ENCODE measurements at places on chromosomes 16 and 17.
A peak's percentile ranks its signal among the peaks of the same experiment; 100 is the strongest.

DNA sequence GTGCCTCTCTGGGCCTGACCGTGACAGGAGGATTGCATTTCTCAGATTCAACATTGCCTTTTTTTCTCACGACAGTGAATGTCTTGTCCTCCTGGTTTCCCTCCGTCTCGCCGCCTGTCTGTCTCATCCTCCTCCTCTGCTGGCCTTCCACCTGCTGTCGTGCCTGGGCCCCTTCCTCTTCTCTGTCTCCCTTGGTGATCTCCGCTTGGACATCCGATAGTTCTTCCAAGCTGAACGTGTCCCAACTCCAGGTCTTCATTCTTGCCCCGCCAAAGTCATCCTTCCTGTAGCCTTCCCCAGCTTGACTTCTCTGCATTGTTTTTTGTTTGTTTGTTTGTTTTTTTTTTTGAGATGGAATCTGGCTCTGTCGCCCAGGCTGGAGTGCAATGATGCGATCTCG is 79.4 kb downstream of the RAP1GAP2 start:
- no peak for DNase-seq

DNA sequence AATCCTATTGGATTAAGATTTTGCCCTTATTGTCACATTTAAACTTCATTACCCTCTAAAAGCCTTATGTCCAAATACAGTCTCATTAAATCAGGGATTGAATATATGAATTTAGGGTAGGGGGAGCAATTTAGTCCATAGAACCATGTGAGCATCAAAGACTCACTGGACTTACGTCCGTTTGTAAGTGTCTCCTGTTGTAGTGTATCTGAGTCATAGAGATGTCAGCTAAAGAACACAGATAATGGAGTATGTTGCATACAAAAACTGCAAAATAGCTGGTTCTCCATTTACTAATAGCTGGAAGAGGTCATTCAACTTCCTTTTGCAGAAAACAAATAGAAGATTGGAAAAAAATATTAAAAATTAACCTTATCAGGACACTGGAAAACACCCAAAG is 599.1 kb upstream of the SOX9 start:
- no peak for DNase-seq

DNA sequence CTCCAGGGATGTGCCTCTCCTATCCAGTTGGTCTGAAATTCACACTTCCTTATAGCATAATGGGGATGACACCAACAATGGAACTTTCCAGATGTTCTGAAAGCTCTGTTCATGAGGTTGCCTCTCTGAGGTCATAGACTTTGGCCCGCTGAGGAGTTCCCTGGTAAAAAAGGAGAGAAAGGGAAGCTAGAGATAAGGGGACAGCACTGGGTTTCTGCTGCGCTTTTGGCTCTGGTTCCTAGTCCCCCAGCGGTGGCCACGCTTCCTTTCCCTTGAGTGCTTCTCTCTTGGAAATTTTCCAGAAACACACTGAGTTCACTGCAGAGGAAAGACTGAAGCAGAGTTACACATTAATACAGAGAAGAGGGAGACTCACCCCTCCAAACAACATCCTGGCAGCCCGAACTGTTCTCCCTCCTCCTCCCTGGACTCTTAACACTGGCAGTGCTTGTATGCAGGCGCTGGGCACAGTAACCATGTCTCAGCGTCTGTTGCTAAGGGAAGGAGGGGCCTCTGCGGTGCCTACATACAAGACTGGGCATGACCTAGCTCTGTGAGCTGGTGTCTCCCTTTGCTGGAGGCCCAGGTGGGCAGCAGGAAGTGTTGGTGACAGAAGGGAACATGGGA is at the start of gene DNAH3:
TSS of gene DNAH3 (minus strand) at position 472 of the 627 bp plus-strand sequence. CDS start 527 bp downstream, outside the sequence.
- no peak for DNase-seq

DNA sequence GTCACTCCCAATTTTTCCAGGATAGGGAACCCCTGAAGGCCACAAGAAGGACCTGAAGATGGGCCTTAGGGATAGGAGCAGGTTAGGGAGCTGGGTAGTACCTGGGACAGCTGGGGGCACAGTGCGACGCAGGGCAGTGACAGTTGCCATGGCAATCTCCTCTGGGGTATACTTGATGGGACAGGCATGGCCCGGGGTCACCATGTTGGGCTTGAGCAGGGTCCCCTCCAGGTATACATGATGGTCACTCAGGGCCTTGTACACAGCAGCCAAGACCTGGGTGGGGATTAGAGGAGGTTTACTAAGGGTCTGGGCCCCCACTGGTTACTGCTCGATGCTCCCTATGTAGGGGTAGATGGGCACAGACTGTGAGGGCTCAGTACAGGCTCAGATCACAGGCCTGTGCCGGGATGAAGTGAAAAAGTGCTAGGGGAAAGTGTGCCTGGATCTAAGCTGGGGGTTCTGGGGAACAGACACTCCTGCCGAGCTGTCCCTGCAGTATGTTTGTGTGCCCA is 2.7 kb downstream of the ALDOC start:
- DNase-seq, result no peak

GRCh38 chr16:85415196-85416090 is 197.7 kb upstream of the GSE1 start:
- DNase-seq, result peak; percentile 2

GRCh38 chr17:31392856-31393748 is 1.6 kb downstream of the RAB11FIP4 start:
- DNase-seq, result no peak

DNA sequence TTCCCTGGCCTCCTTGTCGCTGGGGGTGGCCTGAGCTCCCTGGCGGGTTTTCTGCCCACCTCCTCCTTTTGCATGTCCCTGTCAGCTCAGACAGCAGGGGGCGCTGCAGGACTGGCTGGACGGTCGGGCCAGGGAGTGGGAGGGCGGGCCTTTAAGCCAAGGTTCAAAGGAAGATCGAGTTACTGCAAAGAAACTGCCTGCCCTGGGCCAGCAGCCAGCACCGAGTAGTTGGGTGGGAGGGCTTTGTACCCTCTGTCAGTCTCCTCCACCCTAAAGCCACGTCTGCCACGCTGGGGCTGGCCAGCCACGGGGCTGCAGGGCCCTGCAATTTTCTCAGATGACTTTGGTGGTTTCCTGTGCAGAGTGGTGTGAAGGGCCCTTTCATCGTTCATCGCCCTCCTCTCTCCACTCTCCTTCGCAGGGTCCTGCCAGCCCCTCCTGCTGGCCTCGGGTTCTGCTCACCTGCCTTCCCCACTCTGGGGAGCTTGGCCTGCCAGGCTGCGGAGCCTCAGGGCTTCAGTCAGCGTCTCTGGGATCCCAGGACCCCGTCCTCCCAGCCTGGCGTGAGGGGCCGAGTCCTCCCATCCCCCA is 12.3 kb downstream of the GPR142 start:
- peak; percentile 86 for DNase-seq

DNA sequence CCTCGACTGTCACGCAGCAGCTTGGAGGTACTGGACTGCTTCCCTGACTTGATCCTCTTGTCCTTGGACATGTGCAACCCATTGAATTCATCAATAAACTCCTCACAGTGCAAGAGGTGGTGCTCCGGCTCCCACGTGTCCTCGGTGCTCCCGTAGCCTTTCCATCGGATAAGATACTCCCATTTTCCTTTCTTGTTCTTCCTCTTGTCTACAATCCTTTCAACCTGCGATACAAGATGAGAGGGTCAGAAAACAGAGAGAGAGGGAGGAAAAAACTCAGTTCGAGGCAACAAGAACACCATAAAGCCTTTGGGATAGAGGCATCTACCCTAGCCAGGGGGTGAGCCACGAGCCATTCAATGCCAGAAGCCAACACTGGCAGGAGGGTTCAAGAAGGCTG is 119.5 kb downstream of the CDYL2 start:
- DNase-seq, result no peak

DNA sequence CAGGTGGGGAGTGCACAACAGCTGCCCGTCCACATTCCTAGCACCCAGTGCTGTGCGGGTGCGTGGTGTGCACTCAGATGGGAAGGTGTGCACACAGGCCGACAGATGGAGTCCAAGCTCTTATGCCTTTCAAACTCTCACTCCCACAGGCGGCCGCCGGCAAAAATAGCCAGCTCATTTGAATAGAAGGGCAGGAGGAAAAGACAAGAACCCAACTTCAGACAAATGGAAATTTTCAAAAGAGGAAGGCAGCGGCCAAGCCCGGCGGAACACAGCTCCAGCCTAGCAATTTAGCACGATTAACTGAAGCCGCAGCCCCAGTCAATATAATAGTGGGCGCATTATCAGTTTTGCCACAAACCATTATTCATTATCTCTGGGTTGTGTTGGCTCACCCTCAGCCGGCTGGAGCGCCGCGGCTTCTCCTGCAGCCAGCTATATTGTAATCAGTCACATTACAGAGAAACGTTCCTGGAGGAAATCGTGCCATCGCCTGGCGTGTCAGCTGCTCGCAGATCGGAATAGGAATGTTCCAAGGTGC is 103.9 kb upstream of the SEC14L1 start:
- no peak for DNase-seq

GRCh38 chr17:40175928-40176753 is 1.1 kb upstream of the RAPGEFL1 start:
- no peak for DNase-seq

DNA sequence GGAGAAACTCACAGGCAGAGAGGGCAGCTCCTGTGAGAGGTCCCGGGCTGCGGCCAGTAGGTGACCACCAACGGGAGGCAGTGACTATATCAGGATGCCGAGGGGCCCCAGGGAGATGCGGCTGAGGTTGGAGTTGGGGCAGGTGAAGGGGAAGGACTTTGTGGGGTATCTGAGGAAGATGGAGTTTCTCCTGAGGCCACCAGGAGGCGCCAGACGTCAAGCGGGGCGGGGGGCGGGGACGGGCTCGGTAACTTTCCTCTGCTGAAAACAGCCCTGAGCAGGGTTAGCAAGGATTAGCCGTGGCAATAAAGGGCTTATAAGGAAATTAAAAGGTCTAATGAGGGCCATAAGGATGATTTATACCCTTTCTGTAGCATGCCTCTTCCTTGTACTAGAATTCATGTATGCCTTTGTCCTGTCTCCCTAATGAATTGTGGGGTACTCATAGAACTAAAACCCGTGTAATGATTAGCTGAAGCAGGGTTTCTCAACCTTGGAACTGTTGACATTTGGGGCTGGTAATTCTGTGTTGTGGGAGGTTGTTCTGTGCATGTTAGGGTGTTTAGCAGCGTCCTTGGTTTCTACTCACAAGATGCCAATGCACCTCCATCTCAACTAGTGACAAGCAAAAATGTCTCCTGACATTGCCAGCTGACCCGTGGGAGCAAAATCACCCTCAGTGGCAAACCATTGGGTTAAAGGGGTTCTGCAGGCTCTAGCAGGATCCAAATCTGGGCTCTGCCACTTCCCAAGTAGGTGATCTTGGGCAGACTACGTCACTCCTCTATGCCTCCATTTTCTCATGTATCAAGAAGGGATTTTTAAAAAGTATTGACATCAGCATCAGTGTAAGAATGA is 74.8 kb upstream of the GRIN2A start:
- peak; percentile 24 for DNase-seq

- DNase-seq, result no peak
Observed at GRCh38 chr16:28981517-28981916, 3.3 kb upstream of the LAT start.

DNA sequence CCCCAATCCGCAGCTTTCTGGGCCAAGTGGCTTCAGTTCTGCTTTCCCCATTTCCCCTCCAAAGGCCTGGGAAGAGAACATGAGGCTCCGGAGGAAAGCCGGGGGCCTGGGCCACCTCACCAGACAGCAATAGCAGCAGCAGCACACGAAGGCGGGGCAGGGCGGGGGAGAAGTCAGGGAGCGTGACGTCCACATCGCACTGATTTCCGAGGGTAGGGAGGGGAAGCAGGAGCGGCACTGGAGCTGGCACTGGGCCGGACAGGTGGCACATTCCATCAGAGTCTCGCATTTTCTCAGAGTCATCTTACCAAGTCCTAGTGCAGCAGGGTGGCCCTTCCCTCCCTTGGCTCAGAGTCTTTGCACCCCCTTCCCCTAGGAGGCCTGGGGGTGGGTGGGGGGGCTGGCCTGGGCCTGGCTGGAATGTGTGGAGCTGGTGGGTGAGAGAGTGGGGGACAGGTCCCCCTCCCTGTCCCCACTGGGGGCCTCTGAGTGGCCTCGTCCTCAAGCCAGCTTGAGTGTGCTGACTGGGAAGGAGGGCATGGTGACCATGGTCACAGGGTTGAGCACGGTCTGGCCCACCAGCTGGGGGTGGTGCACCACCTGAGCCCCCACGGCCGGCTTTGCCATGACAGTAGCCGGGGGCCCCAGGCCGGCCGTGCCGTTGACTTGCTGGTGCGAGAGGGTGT is 14.3 kb downstream of the MNT start:
- no peak for DNase-seq

DNA sequence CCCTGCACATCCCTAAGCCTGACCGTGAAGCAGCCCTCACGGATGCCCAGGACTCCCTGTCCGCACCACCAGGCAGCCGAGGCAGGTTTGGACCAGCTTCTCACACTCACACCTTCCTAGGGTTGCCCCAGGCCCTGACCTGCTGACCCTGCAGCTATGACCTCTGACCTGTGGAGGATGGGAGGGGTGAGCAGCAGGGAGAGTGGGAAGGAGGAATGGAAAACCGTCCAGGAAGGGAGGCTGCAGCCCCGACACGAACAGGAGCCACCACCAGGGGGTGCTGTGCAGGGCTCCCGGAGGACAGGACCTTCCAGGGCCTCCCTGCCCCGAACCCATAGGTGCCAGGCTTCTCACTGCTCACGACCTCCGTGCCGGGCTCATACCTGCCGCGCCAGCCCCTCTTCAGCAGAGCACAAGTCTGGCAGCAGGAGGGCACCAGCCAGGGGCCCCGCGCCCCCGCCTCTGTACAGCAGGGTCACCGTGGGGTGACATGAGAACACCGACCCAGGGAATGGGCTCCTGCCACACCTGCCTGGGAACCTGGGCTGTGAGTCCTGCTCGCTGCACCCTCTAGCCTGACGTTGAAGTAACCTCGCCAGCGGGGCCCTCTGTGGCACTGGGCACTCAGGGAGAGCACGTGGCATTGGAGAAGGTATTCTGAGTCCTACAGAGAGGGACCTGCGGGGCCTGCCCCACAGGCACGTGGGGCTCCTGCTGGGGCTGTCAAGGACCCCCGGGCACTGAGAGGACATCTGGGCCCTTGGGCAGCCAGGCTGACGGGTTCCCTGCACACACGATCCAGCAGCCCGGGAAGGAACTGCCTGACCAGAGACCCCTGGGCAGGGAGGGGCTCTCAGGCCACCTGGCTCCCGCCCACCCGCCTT is 37.6 kb downstream of the CTU2 start:
- DNase-seq, result peak; percentile 54

DNA sequence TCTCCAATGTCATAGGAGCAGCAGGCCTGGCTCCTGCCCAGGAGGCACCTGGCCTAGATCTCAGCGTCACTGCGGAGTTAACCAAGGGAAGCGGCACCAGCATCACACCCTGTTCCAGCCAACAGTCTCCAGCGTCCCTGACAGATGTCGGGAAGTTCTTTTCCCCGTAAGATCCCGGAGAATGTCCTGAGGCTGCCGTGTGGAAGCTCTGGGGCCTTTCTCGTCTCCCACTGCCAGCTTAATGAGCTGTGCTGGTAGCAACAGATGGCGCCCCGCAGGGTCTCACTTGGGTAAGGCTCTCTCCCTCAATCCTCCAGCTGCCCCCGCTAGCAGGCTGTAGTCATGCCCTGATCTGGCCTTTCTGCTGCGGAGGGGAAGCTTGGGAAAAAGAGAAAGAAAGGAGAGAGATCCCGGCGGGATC is 57.5 kb downstream of the MARCHF10 start:
- DNase-seq, result no peak
